M059J (cell line): ENCODE measurements at places on chromosomes 1 and 21. TPM values are rescaled to one million over a fixed set of nuclear protein-coding genes. Genes with fewer than 3 reads are reported as not detected.

Gene KCNA10
- total RNA-seq = not detected in 2 replicates

Gene CFAP74
- not detected in 2 replicates for total RNA-seq

Gene CAMK1G
- 3.0 and 4.5 TPM in 2 replicates for total RNA-seq

Gene NECTIN4
- not detected in 2 replicates for total RNA-seq

Gene LHX8
- 1.5 and 1.6 TPM in 2 replicates for total RNA-seq

Gene ATP1A2
- total RNA-seq = 0.05 TPM in 1 of 2 replicates, not detected in the other

Gene SYPL2
- total RNA-seq = 0.05 TPM in 1 of 2 replicates, not detected in the other

Gene OLIG2
- not detected in 2 replicates for total RNA-seq

Gene MAN1C1
- total RNA-seq = 3.3 and 4.4 TPM in 2 replicates

DNA sequence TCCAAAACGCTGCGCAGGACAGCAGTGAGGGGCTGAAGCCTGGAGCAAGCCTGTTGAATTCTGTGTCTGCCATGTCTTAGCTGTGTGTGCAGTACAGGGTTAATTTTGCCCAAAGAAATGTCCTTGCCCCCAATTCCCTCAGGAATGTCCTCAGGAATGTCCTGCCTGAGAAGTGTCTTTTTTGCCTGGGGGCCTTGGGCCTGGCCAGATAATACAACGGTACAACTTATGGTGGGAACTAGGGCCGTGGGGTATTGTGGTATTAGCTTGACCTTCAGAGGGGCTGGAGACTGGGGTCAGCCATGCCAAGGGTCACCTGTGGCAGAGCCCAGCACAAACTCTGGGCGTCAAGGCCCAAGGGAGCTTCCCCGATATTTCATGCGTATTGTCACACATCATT is 107.7 kb downstream of the AJAP1 start:
- no peak for DNase-seq

- DNase-seq = peak; percentile 22
These were observed 11.1 kb downstream of the BATF3 start for GRCh38 chr1:212688341-212689047.

GRCh38 chr1:24911651-24912155 is 18.4 kb downstream of the RUNX3 start:
- no peak for DNase-seq

DNA sequence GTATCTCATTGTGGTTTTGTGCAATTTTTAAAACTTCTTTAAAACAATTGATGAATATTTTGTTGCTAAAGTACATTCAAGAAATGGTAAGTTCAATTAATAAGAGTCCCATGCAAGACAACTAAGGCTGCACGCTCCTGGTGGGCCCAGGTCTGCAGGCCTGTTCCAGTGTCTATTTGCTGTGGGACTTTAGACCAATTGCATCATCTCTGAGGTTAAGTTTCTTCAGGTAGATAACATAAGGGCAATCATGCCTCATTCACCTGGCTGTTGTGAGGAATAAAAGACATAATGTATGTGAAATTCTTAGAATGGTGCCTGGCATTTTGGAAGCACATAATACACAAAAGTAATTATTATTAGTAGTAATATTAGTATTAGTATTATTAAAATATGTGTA is 82.9 kb downstream of the SLC25A24 start:
- no peak for DNase-seq

DNA sequence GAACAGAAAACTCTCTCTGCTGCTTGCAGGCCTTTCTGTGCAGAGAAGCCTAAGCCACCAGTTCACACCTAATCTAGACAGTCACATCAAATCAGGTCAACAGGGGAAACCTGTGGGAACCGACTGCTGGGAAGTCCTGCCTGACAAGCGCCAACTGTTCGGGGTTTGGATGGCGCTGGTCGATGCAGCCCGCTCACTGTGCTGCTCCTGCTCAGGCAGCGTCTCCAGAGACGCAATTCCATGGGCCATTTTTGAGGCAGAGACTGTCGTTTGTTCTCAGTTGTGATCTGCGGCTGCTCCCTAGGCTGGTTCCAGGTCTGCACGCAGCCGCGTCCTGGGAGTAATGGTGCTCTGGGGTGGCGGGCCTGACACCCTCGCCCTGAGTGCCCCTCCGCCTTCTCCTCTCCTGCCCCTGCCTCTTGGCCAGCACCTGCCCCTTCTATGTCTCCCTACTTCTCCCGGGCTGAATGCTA is 1.4 kb downstream of the AGT start:
- DNase-seq = no peak

DNA sequence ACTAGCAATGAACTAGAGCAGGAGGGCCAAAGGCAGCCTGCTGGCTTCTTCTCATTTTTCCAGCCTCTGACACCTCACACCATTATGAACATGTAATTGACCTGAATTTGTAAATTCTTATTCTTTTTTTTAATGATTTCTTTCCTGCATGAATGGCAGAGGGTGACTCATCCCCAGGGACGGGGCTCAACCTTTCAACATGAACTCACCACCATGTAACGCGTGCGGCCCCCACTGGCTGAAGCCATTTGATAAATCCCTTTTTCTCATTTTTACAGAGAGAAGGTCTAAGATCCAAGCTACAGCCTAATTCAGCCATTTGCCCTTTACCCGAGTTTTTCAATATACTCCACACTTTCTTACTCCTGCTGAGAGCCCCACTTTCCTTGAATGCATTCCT is 9.3 kb upstream of the ETS2 start:
- peak; percentile 90 for DNase-seq

- DNase-seq = peak; percentile 8
These were observed 45.9 kb downstream of the OLIG1 start for GRCh38 chr21:33115631-33116510.

GRCh38 chr1:206911064-206911663 is 10.6 kb downstream of the FCMR start:
- peak; percentile 75 for DNase-seq

DNA sequence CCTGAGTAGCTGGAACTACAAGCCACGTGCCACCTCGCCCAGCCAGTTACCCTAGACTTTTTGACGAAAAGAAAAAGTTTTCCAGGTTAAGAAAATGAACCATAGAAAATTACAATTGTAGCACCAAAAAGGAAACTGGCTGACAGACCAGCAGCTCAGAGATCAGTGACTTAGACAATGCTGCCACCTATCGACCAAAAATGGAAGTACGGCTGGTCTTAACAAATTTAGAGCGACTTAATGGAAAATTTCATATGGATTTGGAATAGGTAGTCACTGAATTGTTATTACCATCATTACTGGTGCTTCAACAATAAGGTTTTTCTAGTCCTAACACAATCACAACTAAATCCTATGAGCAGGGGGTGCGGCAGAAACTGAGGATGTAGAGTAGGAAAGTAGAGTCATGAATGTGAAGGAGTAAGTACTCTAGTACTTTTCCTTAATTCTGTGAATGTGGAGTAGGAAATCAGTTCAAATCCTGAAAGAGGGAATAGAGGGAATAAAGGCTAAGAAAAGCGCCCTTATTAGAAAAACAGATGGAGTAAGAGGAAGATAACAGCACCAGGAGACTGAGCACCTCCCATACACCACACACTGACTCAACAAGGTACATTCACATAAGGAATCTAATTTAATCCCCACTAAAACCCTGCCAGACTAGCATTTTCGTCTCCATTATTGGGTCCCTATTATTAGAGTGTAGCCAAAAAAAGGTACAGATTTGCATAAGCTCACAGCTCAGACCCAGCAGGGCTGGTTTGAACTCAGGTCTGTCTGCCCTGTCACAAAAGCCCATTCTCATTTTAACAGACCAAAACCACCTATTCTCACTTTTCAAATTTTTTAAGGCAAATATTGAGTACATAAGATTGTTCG is 37.9 kb upstream of the MGST3 start:
- DNase-seq = peak; percentile 66

GRCh38 chr1:85580872-85581801 is 576 bp downstream of the CCN1 start:
- DNase-seq = peak; percentile 79

DNA sequence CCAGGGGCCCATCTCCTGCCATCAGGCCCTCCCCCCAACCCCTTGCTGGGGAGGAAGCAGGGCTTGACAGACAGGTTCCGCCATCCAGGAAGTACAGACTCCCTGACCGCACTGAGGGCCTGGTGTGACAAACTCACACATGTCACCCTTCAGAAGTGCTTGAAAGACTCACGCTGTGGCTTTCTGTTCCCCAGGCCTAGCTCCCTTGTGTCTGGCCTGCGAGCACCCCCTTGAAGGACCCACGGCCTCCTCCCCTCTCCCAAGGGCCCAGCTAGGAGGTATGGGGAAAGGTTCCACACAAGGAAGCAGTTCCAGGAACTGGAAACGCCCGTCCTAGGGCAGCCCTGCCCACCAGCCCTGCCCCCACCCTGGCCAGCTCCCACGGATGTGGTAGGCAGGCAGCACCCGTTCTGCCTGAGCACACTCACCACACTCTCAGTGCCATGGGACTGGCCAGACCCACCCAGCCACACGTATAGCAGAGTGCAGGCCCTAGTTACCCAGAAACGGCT is 26.7 kb downstream of the SLC2A1 start:
- no peak for DNase-seq

GRCh38 chr1:216914974-216915373 is 191.7 kb upstream of the ESRRG start:
- no peak for DNase-seq

DNA sequence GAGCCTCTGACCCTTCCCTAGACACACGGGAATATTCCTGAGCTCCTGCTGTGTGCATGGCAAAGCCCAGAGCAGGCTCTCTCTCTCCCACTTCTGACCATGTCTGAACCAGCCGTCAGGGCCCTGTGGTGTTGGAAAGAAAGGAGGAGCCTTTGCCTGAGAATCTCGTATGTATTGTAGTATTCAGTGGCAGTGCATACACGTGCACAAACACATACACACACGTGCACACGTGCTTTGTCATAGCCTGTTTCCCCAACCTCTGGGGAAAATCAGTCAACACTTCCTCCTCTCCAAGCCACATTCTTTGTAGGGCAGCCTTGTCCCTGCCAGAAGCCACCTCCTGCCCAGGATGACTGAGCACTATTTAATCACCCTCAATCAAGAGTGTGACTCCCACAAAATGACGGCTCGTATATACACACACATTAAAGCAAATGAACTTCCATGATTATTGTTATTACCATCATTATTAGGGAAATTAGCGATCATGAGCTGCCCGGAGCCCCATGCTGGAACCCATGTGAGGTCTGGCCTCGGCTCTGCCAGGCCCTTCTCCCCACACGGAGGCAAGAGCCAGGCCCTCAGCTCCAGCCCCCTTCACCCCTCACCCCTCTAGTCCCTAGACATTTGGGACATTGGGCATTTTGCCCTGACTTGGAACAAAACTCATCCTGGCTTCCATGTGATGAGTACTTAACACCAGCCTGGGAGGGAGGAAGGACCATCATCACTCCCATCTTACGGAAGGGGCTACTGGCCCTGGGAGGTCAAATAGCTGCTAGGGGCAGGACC is 331.9 kb downstream of the NPHP4 start:
- peak; percentile 36 for DNase-seq

DNA sequence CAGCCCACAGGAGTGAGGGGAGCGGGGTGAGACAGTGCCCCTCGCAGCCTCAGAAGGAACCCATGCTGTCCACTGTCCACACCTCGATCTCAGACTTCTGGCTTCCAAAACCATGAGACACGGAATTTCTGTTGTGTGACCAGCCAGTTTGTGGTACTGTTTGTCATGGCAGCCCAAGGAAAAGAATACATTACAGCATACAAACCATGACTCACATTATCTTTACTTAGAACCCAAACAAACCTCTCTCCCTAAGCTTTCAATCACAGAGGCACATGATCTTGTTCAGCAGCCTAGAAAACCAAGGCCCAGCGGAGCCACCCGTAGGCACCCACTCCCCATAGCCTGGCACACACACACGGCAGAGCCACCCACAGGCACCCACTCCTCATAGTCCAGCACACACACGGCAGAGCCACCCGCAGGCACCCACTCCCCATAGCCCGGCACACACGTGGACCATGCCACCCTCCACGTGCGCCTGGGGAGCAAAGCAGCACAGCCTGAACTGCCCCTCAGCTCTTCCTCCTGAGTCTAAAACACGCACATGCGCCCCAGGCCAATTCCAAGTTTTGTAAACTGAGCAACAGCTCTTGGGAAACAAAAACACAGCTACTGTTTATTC is 458 bp upstream of the KRTAP10-4 start:
- DNase-seq = peak; percentile 54

DNA sequence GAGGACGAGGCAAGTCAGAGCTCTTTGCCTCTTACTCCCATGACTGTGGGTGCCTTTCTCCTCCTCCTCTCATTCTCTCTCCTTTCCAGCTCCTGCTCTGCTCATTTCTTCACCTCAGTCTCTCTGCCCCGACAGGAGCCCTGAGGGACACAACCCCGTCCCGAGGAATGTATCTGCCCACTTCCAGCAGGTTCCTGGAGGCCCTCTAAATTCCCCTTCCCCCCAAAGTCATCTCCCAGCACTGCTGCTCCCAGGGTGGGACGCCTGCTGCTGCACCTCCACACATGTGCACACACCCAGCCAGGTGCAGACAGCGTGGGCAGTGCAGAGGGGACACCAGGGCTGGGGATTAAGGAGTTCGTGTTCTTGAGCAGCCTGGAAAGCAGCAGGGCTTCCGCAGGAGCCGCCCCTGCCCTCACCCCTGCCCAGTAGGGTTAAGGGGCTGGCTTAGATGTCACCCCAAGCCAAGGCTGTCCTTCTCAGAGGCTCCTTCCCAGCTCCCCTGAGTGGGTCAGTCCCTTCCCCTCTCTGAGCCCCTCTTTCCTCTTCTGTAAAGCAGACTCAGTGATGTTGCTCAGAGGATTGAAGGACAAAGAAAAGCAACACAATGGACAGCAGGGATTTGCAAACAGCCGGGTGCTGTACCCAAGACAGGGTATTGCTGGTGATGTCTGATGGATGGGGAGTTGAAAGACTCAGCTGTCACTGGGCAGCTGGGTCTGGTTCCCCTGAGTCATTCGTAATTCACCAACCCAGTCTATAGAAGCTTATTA is 346.0 kb downstream of the MATN1 start:
- peak; percentile 37 for DNase-seq

- no peak for DNase-seq
These were observed 54.5 kb downstream of the MAGI3 start for GRCh38 chr1:113444857-113445256.

DNA sequence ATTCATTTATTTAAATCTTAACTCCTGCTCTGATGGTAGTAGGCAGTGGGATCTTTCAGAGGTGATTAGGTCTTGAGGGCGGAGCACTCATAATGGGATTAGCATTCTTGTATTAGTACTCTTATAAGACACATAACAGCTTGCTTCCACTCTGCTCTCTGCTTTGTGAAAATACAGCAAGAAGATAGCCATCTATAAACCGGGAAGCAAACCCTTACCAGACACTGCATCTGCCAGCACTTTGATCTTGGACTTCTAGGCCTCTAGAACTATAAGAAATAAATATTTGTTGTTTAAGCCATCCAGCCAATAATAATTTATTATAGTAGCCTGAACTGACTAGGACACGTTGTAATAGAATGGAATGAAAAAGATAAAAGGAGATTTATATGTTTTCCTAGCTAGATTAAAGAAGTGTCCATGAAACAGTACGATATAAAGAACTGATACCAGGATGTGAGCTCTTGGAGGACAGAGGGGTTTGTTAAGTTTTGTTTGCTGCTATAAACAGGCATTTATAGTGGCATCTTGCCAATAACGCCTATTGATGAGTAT is 869.9 kb downstream of the MRPL39 start:
- no peak for DNase-seq
